ENCODE measurements at places on chromosomes 4 and X.

DNA sequence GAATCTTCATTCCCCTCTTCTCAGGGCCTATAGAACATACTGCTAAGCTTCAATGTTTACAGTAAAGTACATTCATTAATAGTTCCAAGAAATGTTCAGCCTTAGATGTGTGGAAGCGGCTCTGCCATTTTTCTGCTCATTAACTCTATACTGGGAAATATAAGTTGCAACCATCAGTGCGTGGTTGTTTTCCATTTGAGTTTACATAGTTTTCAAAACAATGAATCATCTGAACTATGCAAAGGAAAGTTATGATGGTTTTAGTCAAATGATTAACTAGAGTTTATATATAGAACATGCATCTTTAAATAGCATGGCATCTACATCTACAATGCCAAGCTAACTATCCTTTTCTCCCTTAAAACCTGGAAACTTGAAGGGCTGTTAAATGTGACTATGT, 29.6 kb downstream of the LEF1 start:
- DNase-seq: no peak

- no peak for DNase-seq
Observed at GRCh38 chr4:10590896-10591295, 93.7 kb downstream of the CLNK start.

- peak; percentile 72 for DNase-seq
Observed at GRCh38 chrX:43557792-43558191, 98.3 kb upstream of the MAOA start.

GRCh38 chr4:3871881-3872833, 106.0 kb downstream of the ADRA2C start:
- no peak for DNase-seq

GRCh38 chr4:1409079-1409478, 2.8 kb upstream of the NKX1-1 start:
- DNase-seq: no peak

GRCh38 chr4:121655320-121656268, 41.2 kb downstream of the ANXA5 start:
- no peak for DNase-seq

DNA sequence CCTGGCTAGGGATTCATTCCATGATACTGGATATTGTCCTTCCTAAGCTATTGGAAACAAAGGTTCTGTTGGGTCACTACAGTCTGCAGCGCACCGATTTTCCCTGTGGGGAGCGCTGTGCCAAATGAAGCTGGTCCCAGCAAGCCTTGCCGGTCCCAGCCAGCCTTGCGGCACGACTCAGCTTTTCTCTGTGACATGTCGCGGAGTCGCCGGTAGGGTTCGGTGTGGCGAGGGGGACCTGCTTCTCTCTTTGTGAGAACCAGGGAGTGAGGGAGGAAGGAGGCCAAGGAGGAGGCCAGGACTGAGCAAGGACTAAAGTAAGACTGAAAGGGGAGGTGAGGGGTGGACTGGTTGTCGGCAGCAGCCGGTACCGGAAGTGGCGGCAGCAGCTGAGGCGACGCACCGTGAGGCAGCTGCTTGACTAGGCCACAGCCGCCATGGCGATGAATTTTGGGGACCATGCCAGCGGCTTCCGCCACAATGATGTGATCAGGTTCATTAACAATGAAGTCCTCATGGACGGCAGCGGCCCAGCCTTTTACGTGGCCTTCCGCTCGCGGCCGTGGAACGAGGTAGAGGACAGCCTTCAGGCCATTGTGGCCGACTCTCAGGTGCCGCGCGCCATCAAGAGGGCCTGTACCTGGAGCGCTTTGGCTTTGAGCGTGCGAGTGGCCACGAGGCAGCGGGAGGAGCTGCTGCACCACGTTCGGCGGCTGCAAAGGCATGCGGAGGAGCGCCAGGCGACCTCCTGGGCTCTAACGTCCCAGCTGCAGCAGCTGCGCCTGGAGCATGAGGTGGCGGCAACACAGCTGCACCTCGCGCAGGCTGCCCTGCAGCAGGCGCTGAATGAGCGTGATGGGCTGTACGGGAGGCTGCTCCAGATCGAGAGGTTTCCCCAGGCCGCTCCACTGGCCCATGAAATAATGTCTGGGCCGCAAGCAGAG, at the start of gene TEX13D:
Gene TEX13D (plus strand): TSS at position 180 of the 944 bp plus-strand sequence. CDS start 258 bp downstream, at position 438.
- no peak for DNase-seq

GRCh38 chr4:139761461-139761860, 95.8 kb downstream of the MGST2 start:
- no peak for DNase-seq

DNA sequence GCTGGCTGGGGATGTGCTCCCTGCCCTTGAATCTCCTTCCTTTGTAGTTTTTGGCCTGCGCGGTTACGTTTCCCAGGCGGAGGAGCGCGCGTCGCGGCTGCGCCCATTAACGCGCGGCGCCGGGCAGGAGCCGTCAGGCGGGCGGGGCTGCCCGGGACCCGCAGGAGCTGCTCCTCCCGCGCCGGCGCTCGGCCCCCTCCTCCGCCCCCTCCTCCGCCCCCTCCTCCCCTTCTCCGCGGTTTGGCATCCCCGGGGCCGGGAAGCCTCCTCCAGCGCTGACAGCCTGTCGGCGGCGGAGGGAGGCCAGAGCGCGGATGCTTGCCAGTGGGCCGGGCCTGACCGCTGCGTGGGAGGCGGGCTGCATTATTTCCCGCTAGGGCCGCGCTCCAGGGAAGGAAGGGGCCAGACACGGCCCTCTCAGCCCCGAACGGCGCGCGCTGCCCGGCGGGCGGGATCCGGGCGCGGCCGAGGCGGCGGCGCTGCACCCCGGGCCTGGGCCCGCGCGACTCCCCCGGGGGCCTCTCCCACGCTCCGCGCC, at the start of gene DCLK2:
Gene DCLK2 (plus strand): TSS at position 405 of the 538 bp plus-strand sequence. CDS start 583 bp downstream, outside the sequence.
- no peak for DNase-seq

DNA sequence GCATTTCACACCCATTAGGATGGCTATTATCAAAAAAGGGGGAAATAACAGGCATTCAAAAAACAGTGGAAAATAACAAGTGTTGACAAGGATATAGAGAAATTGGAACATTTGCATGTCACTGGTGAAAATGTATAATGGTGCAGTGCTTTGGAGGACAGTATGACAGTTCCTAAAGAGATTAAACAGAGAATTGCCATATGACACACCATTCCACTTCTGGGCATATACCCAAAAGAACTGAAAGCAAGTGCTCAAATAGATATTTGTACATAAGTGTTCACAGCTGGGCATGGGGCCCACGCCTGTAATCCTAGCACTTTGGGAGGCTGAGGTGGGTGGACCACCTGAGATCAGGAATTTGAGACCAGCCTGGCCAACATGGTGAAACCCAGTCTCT, 348.1 kb downstream of the NR3C2 start:
- DNase-seq: no peak

DNA sequence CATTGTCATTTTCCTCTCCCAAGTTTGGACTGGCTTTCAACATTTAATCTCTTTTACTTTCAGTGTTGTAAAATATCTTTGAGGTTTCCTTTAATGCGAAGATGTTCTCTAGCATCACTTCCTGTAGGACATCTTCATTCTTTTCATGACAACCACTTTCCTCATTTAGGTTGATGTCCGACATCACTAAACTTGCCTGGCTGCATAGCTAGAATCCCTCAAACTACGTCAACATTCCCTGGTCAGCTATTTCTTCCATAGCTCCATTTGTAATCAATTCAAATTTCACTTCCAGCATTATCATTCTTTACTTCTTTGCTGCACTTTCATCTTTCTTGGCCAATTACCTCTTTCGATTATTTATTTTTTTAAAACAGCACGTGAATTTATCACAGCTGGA, 198.6 kb upstream of the EMCN start:
- no peak for DNase-seq

- DNase-seq: peak; percentile 66
Observed at GRCh38 chr4:42671431-42672194, 14.7 kb upstream of the ATP8A1 start.

DNA sequence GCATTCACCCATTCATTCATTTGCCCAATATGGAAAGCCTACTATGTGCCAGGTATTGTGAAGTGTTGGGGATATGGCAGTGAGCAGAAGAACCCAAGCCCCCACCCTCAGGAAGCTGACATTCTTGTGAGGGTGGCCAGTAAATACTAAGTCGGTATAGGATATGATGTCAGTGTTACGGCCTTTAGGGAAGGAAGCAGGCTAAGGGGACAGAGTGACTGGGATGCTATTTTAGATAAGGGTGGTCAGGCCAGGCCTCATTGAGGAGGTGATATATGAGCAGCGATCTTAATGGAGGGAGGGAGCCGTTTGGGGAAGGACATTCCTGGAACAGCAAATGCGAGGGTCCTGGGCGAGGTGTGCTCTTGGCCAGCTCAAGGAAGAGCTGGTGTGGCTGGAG, 2.0 kb downstream of the ATP6AP1 start:
- DNase-seq: no peak

- DNase-seq: peak; percentile 34
Observed at GRCh38 chrX:149909324-149910177, 19.8 kb upstream of the HSFX4 start.

- DNase-seq: no peak
Observed at GRCh38 chr4:100797791-100798190, 280.0 kb upstream of the EMCN start.

DNA sequence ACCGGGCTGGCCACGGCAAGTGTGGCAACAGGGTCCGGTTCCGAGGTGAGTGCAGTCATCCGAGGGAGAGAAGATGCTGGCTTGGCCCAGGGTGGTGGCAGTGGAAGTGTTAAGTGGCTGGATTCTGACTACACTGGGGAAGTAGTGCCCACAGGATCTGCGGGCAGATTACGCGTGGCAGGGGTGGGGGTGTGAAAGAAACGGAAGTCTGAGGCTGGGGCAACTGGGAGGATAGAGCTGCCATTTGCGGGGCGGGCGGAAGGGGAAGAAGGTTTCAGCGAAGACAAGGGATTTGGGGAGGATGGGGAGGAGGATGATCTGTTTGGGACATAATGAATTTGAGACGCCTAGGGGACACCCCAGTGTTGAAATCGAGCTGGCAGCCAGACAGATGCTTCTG, 5.3 kb downstream of the RS1 start:
- no peak for DNase-seq

DNA sequence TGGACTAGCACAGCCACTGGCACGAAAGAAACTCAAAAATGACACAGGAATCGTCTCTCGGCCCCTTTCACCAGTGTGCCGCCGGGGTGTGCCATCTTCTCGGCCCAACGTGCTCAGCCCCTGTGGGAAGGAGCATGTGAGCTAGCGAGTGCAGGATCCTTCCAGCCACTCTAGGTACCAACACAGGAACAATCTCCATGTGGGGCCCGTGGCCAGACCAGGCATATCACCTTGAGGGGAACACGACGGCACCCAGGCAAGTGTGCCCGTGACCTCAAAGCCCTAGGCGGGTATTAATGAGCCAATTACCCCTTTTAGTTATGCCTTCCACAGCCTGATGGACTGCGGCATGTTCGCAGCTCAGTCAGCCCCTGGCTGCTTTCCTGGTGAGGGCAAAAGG, 231.5 kb downstream of the FAT4 start:
- DNase-seq: no peak

GRCh38 chr4:22338796-22339195, 177.1 kb downstream of the ADGRA3 start:
- DNase-seq: no peak

DNA sequence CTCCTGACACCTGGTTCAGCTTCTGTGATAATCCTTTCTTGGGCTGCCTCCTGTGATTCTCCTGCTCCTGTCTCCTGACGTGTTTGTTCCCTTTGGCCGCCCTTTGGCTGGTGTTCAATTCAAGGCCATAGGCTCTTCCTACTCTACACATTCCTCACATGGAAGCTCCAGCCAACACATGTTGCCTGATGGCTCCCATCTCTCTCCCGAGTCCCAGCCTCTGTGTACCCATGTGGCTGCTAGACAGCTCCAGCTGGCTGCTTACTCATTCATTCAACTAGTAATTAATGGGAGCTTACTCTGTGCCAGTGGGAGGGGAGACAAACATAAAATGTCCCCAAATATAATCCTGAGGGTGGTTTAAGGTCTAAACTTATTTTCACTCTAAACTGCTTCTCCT, 9.2 kb upstream of the MED28 start:
- DNase-seq: no peak

- DNase-seq: no peak
Observed at GRCh38 chr4:86250619-86251018, 109.2 kb downstream of the MAPK10 start.

DNA sequence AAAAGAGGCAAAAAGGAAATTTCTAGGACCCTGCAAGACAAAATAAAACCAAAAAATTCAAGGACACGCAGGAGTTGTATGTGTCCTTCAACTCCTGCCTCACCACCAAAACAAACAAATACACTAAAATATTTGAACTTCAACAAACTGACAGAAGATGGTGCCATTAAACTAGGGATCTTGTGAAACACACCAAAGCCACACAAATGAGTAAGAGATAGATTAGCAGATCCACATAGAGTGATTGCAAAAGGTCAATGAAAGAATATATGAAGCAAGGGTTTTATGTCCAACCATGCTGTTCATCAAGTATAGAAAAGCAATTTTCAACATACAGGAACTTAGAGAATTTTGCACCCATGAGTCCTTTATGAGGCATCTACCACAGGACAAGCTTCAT, 40.1 kb upstream of the SCML1 start:
- no peak for DNase-seq

- DNase-seq: peak; percentile 8
Observed at GRCh38 chr4:83582289-83582785, 46.4 kb downstream of the GPAT3 start.

DNA sequence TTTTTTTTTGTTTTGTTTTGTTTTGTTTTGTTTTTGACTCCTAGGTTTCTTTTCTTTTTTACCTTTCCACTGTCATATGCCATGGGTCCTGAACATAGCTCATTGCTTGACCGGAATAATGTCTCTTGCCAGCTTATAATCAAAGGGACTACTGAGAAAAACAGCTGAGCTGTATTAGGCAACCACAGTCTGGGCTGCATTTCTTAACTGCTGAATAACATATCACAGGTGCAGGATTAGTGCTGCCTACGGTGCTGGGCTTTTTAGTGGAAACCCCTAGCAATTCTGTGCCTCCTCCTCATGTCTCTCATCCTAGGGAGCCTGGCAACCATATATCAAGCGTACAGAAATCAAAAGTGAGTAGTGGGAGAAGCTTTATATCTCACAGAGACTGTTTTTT, 333.5 kb downstream of the BMPR1B start:
- no peak for DNase-seq

- no peak for DNase-seq
Observed at GRCh38 chr4:69860052-69860451, at the start of gene SULT1E1. SULT1E1 (minus strand) TSS chr4:69860145; CDS start chr4:69857644, 2,501 bp downstream.

DNA sequence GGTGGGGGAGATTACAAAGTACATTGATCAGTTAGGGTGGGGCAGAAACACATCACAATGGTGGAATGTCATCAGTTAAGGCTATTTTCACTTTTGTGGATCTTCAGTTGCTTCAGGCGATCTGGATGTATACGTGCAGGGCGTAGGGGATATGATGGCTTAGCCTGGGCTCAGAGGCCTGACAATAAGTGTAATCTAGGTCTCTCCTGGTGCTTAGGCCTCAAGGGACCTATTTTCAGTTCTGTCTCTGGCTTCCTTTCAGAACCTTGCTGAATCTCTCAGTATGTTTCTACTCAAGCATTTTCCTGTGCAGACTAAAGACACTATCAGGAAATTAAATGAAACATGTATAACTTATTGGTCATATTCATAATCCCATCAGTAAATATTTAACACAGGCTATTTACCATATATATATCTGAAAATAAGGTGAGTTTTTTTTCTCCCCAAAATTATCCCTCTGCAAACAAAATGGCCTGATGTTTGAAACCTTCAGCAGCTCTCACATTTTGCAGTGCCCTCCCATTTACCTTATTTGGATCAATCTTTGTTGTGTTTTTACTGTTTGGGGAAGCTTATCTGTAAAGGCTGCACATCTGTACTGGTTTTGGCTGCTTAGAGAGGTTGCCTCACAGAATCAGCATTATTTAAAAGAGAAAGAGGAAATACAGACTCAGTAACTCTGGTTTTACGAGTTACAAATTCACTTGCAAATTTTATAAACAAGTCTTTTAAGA, 2.3 kb upstream of the ZCCHC4 start:
- DNase-seq: no peak
